ENCODE measurements at places on chromosomes 1 and 21. TPM values are rescaled to one million over a fixed set of nuclear protein-coding genes. Genes with fewer than 3 reads are reported as not detected.

Gene MX2
- 8.9 TPM for total RNA-seq

Gene DHX9
- 134 TPM for total RNA-seq

- DNase-seq: no peak
Measured at GRCh38 chr1:85344256-85344694, 67.8 kb upstream of the BCL10 start.

DNA sequence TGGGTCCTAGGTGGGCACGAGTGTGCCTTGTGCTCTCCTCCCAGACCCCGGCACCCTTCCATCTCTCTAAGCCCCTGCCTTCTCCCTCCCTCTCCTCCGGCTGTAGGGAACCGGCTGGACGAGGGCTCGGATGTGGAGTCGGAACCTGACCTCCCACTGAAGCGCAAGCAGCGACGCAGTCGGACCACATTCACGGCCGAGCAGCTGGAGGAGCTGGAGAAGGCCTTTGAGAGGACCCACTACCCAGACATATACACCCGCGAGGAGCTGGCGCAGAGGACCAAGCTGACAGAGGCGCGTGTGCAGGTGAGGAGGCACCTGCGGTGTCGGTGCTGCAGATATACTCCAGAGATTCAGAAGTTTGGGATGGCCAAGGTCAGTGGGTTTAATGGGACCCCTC lies 61.0 kb downstream of the PAX7 start:
- no peak for DNase-seq

GRCh38 chr1:23421343-23421742 lies 3.2 kb downstream of the TCEA3 start:
- DNase-seq: no peak

GRCh38 chr21:34008618-34009017 lies 64.8 kb upstream of the MRPS6 start:
- DNase-seq: no peak

DNA sequence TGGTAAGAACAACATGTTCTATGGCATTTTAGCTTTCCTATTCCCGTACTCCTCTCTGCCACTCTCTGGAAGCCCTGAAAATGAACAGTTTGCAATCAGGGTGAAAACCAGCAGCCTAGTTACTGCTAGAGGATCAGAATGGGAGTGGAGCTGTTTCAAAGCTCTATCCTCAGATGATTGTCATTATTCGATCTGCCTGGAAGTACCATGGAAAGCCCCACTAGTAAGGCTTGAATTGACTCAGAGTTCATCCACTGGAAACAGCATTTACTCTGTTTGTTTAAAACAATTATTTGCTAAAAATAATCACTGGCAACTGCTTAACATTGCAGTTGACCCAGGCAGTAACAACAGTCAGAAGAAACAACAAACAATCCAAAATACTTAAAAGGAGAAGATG lies 91.2 kb downstream of the USH2A start:
- DNase-seq: no peak

GRCh38 chr1:1157914-1158710 lies 15.6 kb upstream of the TTLL10 start:
- DNase-seq: peak; percentile 69

Data from breast epithelium (tissue), 4 donors.